ENCODE measurements at places on chromosomes 2 and 18.

DNA sequence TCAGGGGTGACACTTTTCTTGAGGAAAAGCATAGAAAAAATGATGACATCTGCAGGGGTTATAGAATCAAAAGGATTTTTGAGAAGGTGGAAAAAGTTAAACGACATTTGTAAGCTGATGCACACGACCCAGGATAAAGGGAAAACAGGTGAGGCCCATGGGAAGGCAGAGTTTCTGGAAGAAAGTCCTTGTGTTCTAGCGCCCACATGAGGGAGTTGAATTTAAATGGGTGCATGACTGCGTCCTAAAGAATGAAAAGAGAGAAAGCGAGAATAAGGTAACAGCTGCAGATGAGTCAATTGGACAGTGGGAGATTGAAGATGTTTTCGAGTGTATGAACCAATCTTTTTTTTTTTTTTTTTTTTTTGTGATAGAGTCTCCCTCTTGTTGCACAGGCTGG lies 158.1 kb downstream of the GALR1 start:
- DNase-seq: no peak

GRCh38 chr2:32357318-32358110 lies 691 bp downstream of the BIRC6 start:
- DNase-seq: no peak

DNA sequence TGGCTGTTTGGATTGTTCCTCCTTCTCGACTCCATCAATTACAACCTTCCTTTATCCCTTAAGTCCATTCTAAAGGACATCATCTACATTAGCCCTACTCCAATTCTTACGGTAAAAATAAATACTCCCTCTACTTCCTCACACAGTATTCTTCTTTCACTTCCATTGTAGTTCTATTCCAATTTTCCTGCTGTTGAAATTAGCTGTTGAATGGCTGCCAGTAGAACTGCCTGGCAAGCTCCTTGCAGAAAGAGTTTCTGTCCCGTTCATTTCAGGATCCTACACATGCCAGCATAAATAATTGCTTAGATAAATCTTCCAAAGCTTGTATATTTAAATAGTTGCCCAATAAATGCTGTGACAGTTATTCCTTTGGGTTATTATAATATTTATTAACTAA lies 459.3 kb upstream of the TRIB2 start:
- no peak for DNase-seq

GRCh38 chr2:36405183-36405582 lies 49.6 kb downstream of the CRIM1 start:
- no peak for DNase-seq

GRCh38 chr18:76456018-76456750 lies 38.9 kb downstream of the ZNF516 start:
- no peak for DNase-seq

DNA sequence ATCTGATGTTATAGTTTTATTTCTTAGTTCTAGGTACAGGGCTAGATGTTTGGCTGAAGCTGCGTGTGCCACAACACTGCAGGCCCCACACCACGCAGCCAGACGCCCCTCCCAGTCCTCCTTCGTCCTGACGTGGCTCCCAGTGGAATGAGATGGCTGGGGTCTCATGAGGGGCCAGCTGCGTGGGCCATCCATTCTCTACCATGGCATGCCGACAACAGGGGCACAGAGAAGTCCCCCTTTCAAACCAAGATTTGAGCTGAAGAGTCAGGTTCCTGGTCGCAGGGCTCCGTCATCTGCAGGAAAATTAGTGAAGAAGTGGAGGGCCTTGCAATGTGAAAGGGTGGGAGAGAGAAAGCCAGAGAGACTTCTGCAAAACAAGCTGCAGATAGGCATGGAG lies 64.5 kb downstream of the PARD6G start:
- no peak for DNase-seq

DNA sequence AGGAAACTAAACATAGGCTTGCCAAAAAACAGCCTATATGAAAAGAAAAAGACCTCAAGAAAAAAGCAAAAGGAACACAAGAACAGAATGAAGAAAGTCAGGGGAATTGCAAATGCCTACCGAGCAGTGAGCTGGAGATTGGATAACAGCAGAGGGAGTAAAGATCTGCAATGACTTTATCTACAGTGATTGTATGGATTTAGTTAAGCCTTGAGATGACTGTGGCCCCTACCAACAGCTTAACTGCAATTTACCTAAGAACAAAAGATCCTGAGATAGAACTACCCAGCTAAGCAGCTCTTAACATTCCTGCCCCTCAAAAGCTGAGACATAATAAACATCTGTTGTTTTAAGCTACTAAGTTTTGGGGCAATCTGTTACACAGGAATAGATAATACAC lies 20.5 kb downstream of the LNPK start:
- no peak for DNase-seq

- DNase-seq: no peak
Measured at GRCh38 chr2:189521699-189522434, 58.7 kb downstream of the SLC40A1 start.

- no peak for DNase-seq
Measured at GRCh38 chr2:122007577-122007976, 252.1 kb downstream of the TSN start.
